ENCODE measurements at places on chromosomes 1 and 21.

- no peak for DNase-seq
These were observed 79.7 kb upstream of the GADD45A start for GRCh38 chr1:67605209-67605780.

GRCh38 chr1:195733826-195734225, 874.4 kb downstream of the KCNT2 start:
- DNase-seq: no peak

DNA sequence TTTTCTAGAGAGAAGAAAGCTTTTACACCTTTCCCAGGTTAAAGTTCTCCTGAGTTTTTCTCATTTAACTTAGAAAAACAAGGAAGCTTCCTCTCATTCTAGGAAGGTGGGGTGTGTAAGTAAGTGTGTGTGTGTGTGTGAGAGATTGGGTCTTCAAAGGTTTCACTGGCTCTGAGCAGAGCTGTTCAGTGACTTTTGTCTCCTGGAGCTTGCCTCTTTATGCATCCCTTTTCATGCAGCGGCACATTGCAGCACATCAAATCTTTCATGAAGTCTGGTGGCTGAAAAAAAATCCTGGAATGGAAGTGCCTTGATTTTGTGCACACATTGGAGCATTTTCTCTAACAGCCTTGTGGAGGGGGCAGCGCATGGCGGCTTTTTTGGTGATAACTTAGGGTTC, 3.4 kb downstream of the GPA33 start:
- no peak for DNase-seq

- no peak for DNase-seq
These were observed 216.5 kb downstream of the URB2 start for GRCh38 chr1:229842302-229843255.

- no peak for DNase-seq
These were observed 25.7 kb downstream of the PRMT2 start for GRCh38 chr21:46661211-46661625.

DNA sequence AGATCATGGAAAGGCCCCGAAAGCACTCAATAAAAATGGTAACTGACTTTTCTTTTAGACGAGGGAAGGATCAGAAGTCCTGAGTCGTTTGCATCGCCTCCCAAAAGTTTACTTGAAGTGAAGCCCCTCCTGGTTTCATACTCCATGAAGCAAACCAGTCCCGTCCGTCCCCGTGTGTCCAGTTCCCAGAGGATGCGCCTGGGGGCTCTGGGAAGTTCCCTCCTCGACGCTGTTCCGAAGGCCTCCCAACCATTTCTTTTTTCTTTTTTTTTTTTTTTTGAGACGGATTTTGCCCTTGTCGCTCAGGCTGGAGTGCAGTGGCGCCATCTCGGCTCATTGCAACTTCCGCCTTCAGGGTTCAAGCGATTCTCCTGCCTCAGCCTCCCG, 661 bp upstream of the OSCP1 start:
- DNase-seq: no peak

DNA sequence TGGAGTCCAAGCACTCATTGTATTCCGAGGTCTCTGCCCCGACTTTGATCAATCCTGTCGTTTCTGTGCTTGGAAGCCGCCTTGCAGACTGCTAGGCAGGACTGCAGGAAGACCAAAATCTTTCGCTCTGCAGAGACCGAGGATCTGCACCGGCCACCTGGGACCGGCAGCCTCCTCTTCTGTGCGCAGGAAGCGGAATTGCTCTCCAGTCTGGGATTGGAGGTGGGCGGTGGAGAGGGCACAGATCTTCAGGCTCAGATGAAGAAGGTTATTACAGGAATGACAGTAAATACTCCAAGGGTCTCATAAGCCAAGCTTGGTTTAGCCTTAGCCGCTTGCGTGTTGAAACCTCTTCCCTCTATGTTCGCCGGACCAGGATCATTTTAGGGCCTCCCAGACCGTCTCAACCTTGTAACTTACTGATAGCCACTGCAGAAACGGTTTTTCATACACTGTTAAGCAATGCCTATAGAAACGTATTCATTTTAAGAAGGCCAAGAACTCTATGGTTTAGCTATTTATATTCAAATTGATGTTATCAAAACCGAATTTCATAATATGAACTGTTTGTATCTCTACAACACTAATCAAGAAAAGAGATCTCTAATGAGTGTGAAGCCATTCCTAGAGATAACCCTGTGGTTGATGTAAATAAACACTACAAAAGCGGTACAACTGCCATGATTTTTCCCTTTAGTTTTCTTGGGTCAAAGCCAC, 1.1 kb downstream of the MIA3 start:
- no peak for DNase-seq

DNA sequence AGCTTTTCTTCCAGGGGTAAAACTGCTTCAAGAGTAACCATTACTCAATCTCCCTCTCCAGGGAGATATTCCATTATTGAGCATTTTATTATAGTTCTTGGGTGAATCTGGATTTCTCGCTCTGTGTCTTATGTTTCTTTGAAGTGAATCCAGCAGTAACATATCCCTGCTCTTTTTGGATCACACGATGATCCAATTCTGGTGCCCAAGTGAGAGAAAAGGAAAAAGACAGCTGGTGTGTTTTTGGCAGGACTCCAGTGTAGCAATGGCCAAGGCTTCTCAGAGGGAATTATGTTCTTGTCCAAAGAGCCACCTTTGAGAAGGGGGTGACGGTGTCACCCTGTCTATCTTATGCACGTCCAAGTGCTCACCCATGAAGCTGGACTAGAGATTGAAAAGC, 140.3 kb upstream of the ERRFI1 start:
- DNase-seq: no peak

- DNase-seq: no peak
These were observed 577.5 kb downstream of the USP25 start for GRCh38 chr21:16307256-16307655.

DNA sequence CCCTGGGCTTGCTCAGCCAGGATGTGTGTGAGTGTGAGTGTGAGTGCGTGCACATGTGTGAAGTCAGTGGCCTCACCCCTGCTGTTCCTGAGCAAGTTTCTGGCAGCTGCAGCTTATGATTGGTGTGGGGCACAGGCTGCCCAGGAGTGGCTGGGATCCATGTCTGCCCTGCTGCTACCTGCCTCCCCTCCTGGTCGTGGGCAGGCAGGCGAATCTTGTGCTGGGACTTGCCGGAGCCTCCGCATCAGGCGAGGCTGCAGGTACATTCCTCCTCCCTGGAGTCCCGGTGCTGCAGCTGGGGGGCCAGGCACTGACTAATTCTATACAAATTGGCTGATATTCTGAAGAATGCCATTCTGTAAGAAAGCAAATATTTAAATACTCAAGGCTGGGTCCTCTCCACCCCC, 85.6 kb upstream of the WNT4 start:
- DNase-seq: no peak

GRCh38 chr1:174217787-174218574, 58.7 kb downstream of the RABGAP1L start:
- DNase-seq: no peak

- DNase-seq: no peak
These were observed 24.6 kb downstream of the KCNC4 start for GRCh38 chr1:110234691-110235090.

GRCh38 chr1:52674497-52675384, 23.4 kb downstream of the COA7 start:
- DNase-seq: no peak

- no peak for DNase-seq
These were observed 46.2 kb downstream of the COLGALT2 start for GRCh38 chr1:183991348-183991747.

DNA sequence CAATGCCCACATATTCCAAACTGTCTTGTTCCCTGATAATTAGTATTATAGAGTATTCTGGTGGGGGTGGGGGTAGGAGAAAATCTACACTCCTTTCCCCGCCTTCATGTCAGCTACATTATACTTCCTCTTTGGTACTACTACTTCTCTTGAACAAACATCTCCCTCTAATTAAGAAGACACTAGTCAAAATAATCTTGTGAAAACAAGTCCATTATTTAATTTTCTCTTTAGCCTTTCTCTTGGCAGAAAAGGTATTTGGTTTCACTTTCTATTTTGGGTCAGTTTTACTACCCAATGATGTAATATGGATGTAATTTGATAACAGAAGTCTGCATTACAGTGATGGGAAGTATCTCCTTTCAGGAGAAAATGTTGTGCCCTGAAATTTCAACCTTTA, 22.5 kb downstream of the NTMT2 start:
- no peak for DNase-seq

GRCh38 chr1:152514715-152515433, 592 bp downstream of the CRCT1 start:
- DNase-seq: no peak

GRCh38 chr21:46220847-46221246, 7.7 kb downstream of the LSS start:
- no peak for DNase-seq

GRCh38 chr1:26278303-26278702, 1.6 kb upstream of the SH3BGRL3 start:
- no peak for DNase-seq

- no peak for DNase-seq
These were observed 13.0 kb upstream of the LTN1 start for GRCh38 chr21:29005696-29006095.

- DNase-seq: no peak
These were observed 84.4 kb downstream of the PCNX2 start for GRCh38 chr1:233211106-233211505.

DNA sequence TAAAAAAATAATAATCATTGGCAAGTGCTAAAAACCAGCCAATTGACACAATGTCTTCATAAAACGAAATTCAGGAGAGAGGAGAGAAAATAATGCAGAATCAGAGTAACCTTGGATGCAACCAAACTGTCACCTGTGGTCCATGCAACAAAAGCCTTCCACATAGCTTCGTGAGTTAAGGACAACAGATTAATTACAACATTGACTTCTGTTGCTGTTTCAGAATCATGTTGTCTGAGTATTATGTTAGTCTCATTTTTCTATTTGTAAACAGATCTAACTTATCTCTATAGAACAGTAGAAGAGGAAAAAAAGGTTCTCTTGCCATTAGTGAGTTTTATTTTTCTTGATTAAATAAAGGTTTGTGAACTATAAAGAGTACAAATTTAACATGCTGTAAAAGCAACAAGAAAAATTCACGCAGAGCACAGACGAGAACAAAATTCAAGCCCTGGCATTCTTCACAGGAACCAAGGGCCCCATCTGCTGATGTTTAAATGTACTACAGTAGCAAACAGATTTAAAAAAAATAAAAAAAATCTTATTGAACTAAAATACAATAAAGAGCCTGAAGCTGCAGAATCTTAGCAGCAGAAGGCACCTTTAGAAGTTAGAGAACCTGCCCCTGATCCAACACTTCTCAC, 381.1 kb upstream of the PKN2 start:
- no peak for DNase-seq

- DNase-seq: no peak
These were observed 35.7 kb upstream of the SIM2 start for GRCh38 chr21:36663033-36663855.

DNA sequence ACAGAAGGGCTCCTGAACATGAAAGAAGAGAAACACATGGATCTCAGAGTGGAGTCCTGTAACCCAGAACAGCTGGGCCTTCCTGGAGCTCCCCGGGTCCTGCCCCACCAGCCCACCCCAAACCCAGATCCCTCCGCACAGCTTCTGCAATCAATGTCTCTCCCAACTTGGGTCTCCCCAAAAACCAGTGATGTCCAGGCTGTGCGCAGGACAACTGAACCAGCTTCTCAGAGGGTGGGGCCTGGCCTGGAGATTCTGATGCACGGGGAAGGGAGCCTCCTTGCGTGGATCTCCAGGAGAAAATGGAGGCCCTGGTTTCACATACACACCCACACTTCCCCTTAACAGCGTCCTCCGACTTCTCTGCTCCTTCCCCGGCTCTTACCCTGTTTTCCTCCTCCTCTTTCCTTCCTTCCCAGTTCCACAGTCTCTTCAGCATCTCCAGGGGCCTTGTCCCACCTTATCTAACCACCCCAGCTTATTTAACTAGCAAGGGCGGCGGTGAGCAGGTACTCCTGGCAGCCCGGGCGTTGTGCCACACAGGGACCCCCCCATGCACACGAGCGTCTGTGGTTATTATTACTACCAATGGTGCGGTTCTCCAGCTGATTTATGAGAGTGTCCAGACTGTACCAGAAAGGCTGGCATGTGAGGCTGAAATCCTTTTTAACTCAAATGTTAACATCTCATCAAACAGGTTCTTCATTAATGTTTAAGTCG, 11.2 kb upstream of the MX2 start:
- DNase-seq: no peak

DNA sequence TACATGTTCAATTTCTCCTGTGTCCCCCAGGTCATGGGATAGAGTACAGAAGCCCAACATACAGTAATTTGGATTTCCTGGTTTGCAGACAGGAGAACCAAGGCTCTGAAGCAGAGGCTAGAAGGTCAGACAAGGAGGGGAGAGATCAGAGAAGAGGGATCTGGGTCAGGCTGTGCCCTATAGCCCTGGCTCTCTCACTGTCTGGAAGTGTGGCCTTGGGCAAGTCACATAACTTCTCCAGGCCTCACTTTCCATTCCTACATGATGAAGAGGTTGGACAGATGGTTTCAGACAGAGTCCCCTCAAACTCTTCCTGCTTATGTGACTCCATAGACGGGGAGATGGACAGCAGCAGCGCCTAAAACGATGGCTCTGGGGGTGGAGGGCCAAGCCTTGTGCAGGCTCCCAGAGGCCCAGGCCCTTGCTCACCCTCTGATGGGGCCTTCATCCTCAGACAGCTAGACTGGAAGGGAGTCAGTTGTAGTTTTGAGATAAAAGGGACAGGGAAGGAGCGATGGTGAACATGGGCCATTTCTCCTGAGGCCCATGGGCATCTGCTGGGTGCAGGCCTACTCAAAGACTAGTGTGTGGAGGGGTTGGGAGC, 2.9 kb downstream of the TRIM62 start:
- no peak for DNase-seq

GRCh38 chr1:47593013-47593568, 155.2 kb downstream of the FOXD2 start:
- no peak for DNase-seq

- DNase-seq: no peak
These were observed 202.1 kb upstream of the PLXNA2 start for GRCh38 chr1:208446271-208446691.

DNA sequence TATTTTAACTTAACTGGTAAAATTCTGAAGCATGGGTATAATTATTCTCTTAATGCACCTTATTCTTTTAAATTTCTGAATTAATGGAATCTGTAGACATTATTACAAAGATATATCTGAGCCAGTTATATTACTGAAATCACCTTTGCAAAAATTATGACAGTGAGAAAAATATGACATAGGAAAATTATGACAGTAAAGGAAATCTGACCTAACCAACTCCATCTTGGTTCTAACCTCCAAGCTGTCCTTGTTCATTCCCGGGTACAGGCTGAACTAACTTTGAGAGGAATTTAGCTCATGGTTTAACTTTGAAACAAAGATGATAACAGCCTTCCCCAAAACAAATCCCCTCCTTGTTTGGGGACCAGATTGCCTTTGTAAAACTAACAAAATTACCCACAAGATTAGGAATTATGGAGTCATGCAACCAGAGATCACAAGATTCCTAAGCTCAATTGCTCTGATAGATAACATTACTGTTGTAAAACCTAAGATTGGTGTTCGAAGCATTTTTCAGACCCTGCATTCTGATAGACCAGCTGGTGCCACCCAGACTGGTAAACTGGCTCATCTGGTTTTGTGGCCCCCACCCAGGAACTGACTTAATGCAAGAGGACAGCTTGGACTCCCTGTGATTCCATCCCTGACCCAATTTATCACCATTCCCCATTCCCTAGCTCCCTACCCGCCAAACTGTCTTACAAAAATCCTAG, 9.4 kb upstream of the CD55 start:
- DNase-seq: no peak

- peak; percentile 69 for DNase-seq
These were observed 350 bp upstream of the S100A6 start for GRCh38 chr1:153536012-153536670.

Measured in stimulated activated CD8-positive, alpha-beta memory T cell treated with anti-CD3 and anti-CD28 coated beads, Interleukin-7, amount 100 ng/mL, for 1 hour (primary cell).